ENCODE measurements at places on chromosomes 1 and 21.

DNA sequence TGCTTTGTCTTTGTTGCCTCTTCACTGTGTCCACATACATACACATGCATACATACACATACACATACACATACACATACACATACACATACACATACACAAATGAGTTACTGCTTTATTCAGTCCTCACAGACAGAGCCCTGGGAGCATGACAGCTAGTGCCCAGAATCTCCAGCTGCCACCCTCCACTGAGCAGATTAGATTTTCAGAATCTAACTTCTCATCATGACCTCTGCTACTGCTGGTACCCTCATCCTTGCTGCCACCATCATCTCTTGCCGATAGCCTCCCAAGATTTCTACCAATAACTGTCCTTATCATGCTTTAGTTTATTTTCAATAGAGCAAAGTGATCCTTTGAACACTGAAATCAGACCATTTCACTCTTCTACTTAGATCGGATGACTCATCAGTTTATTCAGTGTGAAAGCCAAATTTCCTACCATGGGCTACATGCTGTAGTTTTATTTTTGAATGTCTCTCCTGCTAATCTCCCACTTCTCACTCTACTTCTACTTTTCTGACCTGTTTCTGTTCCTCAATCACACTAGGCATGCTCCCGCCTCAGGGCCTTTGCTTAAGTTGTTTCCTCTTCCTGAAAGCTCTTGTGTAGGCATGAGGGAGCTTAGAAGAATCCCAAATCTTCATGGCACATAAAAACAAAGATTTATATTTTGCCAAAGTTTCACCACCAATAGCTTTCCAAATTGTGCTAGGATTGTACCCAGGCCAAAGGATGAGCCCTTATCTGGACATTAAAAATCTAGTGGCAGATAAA is 43.0 kb downstream of the ATP6V1G3 start:
- no peak for DNase-seq

DNA sequence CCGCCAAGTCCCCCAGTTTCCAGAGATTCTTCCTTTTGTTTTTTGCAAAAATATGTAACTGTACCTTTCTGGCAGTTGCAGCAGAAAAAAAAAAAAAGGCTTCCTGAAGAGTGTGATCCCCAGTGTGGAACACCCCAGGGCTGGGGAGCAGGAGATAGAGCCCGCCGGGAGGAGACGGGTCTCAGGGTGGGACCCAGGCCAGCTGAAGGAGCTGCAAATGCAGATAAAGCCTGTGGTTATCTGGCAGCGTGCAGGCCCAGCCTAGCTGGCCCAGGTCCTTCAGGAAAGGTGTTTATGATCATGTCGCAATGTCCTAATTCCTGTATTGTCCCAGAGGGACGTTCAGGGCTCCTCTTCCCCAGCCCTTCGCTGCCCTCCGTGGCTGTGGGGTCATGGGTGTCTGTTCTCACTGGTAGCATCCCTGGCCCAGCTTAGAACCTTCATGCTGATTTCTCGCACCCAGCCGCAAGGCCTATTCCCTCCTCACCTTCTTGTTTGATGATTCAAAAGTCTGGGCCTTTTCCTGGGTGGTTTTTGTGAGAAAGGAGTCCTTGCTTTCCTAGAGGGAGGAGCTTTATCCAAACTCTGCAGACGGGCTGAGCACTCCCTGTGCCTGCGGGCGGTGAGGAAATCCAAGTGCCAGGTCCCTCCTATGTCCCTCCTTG is 26.2 kb downstream of the RNF187 start:
- no peak for DNase-seq

- DNase-seq: no peak
Observed at GRCh38 chr1:229283183-229283611, 12.3 kb downstream of the RAB4A start.

DNA sequence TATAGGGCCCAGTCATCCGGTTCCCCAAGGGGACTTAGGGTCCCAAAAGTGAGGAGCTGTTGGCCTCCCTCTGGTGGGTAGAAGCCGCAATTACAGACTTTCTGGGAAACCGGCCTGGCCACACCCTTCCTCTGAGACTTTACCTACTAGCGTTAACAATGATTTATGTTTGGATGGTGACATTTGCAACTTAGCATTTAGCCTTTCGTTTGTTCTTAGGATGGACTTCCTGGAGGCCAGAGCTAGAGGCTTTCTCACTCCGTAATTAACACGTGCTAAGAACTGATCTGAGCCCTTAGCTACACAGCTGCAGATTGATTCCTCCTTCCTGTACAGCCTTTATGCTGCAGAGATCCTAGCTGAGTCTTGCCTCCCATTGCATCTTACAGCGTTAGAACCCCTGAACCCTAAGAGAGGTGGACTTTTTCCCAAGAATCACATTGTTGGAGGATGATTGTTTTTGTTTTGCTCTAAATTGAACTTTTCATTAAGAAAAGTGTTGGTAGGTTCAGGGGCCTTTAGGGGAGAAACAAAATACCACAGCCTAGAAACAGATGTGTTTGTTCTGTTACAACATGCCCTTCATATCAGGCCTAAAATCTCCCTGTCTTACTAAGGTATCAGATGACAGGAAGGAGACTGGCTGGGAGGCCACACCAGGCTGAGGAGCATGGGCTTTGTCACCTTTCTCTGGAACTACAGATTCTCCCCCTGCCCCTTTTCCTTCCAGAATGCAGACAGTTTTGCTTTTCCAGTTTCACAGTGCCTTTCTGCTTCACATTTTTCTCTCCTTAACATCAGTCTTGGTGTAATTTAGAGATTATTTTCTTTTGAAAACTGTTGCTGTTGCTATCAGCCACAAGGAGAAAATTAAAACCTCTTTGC is 1.9 kb downstream of the S100A11 start:
- peak; percentile 39 for DNase-seq

DNA sequence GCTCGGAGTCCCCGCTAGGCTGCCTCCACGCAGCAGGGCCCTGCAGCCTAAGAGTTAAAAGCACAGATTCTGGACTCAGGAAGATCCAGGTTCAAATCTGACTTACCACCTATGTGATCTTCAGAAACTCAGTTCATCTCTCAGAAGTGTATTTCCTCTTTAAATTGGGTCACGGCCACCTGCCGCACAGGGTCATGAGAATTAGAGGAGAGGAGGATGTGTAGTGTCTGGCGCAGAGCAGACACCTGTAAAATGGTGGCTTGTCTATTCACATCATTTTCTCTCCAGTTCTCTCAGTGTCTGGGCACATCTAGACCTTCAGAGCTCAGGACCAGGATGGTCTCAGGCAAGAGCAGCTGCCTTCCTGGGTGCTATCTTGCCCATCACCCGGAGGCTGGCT is 45.8 kb downstream of the PTPRF start:
- no peak for DNase-seq

- peak; percentile 27 for DNase-seq
Observed at GRCh38 chr1:39102537-39103327, 76.6 kb downstream of the NDUFS5 start.

DNA sequence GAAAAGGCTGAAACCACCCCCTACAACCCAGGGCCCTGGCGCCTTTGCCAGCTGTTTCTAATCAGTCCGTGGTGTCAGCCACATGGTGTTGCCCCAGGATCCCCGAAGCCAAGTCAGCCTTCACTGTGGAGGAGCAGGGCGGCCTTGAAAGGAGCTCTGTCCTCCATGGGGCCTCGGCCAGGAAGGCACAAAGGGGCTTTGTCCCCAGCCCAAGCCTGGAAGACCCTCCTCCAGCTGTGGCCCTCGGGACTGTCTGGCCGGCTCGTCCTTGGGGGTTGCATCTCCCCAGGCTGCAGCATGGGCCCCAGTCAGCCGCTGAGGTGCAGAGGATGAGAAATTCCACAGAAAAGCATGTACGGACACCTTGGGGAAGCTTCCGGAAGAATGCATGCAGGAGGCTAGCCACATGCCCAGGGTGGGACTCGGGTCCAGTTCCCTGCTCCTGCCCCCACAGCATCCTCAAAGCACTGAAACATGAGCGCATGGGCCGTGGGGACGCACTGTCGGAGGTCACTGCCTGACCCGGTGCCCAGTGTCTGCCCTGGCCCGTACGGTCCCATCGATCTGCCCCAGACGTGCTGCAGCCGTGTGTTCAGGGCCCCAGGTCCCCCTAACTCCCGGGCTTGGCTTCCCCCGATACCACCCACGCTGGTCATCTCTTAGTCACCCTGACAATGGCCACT is 38.6 kb upstream of the POFUT2 start:
- no peak for DNase-seq

GRCh38 chr1:99728494-99729235 is 37.8 kb downstream of the FRRS1 start:
- DNase-seq: no peak

Data from T-cell (primary cell).